Jurkat, Clone E6-1 (cell line): ENCODE measurements at places on chromosomes 6 and 20.

DNA sequence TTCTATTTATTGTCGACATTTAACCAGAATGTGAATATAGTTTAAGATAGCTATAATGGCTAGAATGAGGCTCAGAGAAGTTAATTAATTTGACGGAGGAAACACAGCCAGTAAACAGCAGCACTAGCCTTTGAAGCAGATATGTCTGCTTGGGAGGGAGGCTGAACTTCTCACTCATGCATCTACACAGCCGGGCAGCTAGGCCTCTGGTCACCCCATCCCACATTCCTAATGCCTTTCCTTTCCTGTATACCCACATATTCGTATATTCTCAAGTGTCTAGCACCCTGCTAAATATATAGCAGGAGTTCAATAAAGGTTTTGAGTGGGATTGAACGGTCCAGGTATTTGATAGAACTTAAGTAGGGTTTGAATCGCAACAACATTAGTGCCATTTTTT is 230.4 kb upstream of the PDE10A start:
- no peak for DNase-seq

GRCh38 chr6:118791499-118791898 is 102.5 kb upstream of the ASF1A start:
- no peak for DNase-seq

DNA sequence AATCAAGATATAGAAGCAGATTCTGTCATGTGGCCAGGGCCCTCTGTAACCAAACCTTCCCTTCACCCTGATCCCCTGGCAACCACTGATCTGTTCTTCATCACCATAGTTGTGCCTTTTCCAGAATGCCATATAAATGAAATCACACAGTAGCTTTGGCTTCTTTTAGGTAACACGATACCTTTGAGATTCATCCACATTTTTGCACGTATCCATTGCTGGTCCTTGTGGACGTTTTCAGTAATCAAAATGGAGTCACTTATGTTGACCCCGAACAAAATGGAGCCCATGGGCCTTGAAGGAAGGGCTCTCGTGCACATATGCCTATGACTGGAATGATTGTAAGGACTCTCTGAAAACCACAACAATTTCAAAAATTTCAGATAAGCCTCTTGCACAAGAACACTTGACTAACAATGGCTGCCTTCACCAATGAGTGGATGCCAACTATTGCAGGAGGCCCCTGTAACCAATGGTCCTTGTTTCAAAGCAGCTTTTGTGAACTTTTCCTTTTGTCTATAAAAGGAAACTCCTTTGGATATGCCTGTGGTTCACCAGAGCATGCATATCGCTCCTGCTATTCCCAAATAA is 84.3 kb upstream of the RALY start:
- no peak for DNase-seq

DNA sequence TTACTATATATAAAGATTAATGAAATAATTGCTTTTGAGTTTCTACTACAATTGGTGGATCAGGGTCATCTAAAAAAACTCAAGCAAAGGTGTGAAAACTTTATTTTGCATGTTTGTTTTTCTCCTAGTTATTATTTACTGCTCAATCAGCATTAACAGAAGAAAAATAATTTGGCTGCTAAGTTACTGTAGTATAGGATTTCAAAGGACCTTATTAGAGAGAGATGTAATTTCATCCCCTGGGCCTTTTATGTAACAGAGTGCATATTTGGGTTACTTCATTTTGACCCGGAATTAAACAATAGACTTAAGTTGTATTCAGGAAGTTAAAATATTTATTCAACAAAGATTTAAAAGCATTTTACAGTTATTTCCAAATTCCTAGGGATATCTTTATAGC is 49.8 kb downstream of the EYA4 start:
- DNase-seq = no peak

- DNase-seq = peak; percentile 68
Measured at GRCh38 chr6:27139756-27140579, 107.5 kb upstream of the PRSS16 start.

GRCh38 chr6:106450653-106451052 is 90.1 kb downstream of the CRYBG1 start:
- DNase-seq = no peak
